ENCODE measurements at places on chromosomes 5 and 9. TPM values are rescaled to one million over a fixed set of nuclear protein-coding genes. Genes with fewer than 3 reads are reported as not detected.

- no peak for DNase-seq
Measured at GRCh38 chr5:69497006-69497520, 4.5 kb downstream of the OCLN start.

The SHISAL2B gene
- total RNA-seq: 143 TPM

The SPATA31A3 gene
- total RNA-seq: not detected

DNA sequence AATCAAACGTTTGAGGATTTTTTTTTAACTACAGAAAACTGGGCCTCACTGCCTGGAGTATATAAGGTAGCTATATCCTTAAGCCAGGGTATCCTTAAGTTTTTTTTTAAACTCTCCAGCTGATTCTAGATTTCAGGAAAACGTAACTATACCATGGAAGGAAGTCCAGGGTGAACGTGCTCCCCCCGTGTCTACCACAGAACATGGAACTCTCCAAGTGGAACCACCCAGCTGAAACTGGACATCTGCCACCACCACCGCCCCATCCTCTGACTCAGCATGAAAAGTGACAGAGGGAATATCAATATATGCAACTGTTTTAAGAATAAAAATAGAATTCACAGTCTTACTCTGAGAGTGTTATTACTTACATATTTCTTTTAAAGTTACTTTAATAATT, 61.3 kb downstream of the DROSHA start:
- no peak for DNase-seq

DNA sequence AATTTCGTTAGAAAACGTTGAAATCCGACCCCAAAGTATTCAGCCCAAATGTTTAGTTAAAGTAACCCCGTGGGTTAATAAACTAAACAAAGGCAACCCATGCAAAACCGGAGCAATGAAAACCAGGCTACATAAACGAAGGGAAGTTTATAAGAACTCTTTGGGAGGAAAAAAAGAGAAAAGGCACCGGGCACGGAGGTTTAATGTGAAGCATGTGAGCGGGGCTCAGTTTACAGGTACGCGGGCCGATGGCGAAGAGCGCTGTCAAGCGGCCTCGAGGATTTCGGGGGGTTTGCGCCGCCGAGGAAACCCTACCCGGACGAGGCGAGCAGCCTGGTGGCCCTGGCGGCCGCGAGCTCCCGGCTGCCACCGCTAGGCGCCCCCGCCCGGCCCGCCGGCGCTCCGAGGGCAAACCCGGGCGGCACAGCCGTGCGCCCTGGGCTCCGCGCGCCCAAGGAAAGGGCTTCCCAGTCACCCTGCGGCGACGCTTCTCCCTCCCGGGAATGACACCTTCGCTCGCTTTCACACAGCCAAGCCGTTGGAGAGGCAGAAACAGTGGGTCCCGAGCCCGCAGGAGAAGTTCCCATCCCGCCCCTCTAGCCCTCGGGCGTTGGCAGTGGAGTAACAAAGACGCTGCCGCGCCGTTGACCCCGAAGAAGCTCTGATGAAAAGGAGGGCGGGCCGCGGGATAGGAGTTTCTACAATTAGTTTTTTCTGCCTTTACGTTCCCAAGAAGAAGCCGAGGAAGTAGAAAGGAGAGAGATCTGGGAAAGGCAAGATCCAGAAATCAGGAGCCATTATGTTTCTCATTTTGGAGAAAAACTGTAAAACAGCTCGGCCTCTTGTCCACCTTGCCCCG, 126.0 kb downstream of the TMEM174 start:
- DNase-seq: peak; percentile 87

DNA sequence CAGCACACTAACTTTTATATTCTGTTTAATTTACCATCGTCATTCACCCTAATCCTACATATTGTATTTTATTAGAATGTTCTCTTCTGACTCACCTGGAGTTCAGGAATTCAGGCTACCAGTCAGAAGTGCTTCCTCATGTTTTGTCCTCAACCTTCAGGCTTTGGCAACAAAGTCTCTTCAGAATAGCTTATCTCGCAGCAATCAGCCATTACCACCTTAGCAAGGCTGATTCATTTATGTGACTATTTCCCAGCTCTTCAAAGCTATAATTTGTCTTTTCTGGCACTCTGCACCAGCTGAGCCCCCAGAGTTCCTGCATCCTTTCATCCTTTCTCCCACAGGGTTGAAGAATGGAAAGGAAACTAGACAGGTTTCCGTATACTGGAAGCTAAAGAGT, 365.5 kb upstream of the CDH18 start:
- no peak for DNase-seq

GRCh38 chr9:124280176-124280691, 22.5 kb downstream of the NEK6 start:
- DNase-seq: no peak

GRCh38 chr5:170226661-170227060, 6.1 kb upstream of the C5orf58 start:
- DNase-seq: no peak

The CETN3 gene
- 50.7 TPM for total RNA-seq

The ARL10 gene
- 9.7 TPM for total RNA-seq

The KCNIP1 gene
- total RNA-seq: not detected

DNA sequence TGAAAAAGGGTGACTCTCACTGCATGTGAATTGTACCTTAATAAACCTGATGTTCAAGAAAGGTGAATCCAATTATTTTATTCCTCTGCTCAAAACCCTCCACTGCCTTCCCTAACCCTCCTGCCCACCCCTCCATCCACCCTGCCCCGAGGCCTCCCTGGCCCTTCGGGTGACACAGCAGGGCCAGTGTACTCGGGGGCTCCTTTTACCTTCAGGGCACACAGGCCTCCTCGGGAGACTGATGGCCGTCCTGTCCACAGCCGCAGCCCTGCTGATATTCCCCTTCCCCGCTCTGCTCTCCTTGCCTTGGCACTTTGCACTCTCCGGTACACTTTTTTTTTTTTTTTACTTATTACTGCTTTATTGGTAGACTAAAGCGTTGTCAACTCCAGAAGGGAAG, 234.0 kb downstream of the CACNA1B start:
- no peak for DNase-seq

DNA sequence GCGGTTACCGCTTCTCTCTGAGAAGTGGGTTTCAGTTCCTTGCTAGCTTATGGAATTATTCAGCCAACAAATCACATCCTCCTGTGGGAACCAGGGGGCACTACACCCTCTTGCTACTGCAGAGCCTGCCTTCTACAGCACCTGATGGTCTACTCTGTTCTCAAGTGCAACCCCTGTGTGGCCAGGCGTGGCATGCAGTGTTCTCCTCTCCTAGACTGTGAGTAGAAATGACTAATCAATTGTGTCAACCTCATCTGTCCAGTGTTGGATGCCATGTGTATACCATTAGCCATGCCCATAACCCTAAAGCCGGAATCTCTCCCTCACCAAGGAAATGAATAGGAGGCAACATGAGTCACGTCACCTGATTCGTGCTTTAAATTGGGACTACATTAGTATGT, 117.2 kb upstream of the LIFR start:
- DNase-seq: peak; percentile 66

- DNase-seq: no peak
Measured at GRCh38 chr9:108270051-108270450, 585.7 kb downstream of the ACTL7B start.

The SMIM3 gene
- total RNA-seq: 6.3 TPM

The FOXD4L4 gene
- total RNA-seq: 0.18 TPM

- DNase-seq: no peak
Measured at GRCh38 chr9:114021578-114021977, 56.5 kb downstream of the AMBP start.

DNA sequence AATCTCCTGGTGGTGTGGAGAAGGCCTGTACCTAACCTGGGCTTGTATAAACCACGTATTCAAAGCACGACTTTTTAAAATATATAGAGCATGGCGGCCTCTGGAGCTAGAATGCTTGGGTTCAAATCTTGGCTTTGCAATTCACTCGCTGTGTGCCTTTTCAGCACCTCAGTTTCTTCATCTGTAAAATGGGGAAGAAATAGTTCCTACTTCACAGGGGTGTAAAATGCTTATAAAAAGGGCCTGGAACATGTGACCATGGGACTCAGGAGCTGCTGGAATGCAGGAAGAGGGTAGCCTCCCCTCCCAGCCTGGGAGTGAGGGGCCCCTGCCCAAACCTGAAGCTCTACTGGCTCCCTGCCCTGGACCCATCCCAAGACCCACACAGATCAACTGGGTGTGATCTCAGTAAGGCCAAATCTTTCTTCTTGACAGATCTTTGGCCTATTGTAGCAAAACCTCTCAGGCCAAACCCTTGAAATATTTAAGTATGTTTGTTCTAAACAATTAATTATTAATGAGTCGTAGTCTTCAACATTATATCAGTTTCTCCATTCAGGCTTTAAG, 269.0 kb downstream of the ZSWIM6 start:
- DNase-seq: no peak

The ORM2 gene
- not detected for total RNA-seq

DNA sequence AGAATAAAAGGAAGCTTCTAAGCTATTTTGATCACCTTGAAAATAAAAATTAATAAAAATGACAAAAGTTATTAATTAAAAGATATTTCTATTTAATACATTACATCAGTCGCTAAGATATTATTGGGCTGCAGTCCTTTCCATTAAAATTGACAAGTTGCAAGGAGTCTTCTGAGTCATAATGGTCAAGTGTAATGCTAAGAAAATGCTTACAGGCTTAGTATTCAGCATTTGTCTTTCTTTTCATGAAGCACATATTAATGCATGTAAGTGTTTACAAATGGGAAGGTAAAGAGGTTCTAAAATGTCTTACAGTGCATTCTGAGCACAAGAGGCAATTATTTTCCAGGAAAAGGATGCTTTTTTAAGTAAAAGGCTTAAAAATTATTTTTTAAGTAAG, 17.3 kb downstream of the SPINK9 start:
- no peak for DNase-seq

GRCh38 chr9:38015266-38015665, 53.8 kb downstream of the SHB start:
- no peak for DNase-seq

DNA sequence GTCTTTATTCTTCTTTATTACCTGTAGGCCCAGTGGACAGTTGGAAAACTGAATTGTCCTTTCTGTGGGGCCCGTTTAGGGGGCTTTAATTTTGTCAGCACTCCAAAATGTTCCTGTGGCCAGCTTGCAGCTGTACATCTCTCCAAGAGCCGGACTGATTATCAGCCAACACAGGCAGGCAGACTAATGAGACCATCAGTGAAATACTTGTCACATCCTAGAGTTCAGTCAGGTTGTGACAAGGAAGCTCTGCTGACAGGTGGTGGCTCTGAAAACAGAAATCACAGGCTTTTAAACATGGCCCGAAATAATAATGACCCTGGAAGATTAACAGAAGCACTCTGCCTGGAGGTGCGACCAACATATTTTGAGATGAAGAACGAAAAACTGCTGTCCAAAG, 47.9 kb downstream of the RNF180 start:
- no peak for DNase-seq

DNA sequence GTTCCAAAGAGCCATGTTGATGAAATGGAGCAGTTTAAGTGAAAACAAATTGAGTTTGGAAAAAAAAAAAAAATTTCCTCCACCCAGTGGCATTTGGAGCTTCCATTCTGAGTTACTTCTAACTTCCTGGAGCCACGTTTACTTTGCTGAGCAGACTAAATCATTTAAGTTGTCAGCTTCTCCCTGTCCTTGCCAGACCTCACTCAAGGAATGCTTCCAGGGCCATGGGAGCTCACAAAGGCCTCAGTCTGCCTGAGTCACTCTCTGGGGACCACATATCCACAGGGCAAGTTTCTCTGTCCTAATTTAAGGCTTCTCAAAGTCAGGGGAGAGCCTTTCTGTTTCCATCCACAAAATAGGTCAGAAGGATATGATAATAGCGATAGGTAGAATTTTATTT, 210.3 kb upstream of the TNC start:
- DNase-seq: no peak

- no peak for DNase-seq
Measured at GRCh38 chr5:145465474-145466263, 369.5 kb downstream of the PRELID2 start.

- DNase-seq: no peak
Measured at GRCh38 chr5:132370181-132370970, 866 bp downstream of the SLC22A5 start.

The PPP3R2 gene
- not detected for total RNA-seq

GRCh38 chr5:11791792-11792191, 112.5 kb downstream of the CTNND2 start:
- DNase-seq: no peak

All from endodermal cell (in vitro differentiated cells).